ENCODE measurements at places on chromosomes 3 and 15.

- DNase-seq = no peak
Observed at GRCh38 chr3:24937228-24937627, 442.6 kb upstream of the THRB start.

GRCh38 chr3:42527368-42527917 lies 25.0 kb downstream of the VIPR1 start:
- no peak for DNase-seq

DNA sequence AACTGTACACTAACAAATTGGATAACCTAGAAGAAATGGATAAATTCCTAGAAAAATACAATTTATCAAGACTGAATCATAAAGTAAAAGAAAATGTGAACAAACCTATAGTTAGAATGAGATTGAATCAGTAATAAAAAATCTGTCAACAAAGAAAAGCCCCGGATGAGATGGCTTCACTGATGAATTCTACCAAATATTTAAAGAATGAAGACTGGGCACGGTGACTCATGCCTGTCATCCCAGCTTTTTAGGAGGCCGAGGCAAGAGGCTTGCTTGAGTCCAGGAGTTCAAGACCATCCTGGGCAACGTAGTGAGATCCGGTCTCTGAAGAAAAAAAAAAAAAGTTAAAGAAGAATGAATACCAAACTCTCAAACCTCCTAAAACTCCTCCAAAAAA lies 17.7 kb upstream of the AP4E1 start:
- no peak for DNase-seq

DNA sequence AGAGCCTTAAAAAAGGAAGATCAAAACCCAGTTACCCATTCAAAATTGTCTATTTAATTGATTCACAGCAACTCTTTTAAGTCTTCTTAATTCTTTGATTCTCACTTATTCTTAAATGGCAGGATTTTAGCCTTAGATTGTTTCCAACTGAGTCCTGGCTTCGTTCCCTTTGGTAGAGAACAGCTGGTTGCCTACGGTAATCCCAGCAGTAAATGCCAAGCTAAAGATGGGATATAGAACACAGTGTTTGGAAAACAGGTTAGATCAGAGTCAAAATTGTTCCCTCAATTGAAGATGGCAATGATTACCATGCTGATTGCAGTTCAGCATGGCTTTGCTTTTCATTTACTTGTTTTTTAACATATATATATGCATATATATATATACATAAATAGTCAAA lies 300.9 kb downstream of the PYDC2 start:
- DNase-seq = no peak

GRCh38 chr3:81462921-81463320 lies 298.5 kb downstream of the GBE1 start:
- no peak for DNase-seq

DNA sequence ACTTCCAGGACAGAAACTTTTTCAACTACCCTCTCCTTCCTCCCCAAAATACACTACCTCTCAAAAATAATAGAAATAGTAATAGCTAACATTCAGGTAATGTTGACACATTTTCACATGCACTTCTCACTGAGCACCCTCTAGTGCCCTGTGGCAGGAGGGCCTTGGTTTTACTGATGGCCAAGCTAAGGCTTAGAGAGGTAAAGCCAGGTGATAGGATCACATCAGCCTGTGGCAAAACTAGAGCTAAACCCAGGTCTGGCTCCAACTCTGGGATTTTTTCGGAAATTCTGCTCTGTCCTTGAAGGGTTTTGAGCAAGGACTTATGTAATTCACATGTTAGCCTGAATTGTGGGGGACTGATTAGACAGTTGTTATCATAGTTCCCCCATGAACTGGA lies 922 bp upstream of the TAMM41 start:
- DNase-seq = no peak

DNA sequence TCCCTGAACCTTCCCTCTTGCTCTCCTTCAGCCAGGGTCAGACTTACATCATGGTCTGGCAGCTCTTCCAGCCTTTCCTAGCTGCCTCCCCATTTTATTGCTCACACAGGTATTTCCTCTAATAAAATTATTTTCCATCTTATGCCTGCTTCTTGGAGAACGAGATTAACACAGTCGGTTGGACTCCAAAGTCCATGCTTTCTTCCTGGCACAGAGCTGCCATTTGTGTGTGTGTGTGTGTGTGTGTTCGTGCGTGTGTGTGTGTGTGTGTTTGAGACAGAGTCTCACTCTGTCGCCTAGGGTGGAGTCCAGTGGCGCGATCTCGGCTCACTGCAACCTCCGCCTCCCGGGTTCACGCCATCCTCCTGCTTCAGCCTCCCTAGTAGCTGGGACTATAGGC lies 15.5 kb downstream of the FSD2 start:
- DNase-seq = no peak

DNA sequence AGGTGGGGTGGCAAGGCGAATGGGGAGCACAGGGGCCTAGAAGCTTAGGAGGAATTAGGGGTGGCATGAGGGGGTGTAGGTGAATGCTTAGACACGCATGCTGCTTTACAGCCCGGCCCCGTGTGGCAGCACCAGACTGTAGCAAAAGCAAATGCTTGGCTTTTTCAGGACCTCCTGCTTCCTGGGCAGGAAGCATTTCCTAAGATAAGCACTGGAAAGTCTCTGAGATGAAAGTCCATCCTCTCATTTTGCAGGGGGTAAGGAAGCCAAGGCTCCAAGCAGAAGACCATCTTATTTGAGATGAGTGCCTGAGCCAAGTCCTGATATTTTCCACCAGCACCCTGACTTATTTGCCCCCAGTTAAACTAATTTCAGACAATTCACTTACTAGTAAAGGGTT lies 12.9 kb downstream of the SSUH2 start:
- DNase-seq = no peak

DNA sequence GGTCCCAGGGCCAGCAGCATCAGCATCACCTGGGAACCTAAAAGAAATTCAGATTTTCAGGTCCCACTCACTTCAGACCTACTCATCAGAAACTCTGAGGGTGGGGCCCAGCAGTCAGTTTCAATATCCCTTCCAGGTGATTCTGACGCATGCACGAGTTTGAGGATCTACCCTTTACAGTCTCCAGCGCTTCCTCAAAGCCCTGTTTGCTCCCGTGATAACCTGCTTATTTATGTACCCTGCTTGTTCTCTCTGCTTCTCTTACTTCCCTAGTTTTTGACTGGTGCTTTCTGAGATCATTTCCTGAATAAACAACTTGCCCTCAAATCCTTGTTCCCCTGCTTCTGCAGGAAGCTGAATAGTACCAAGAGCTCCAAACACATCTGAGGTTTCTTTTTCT lies 245.3 kb downstream of the ZNF621 start:
- DNase-seq = no peak

DNA sequence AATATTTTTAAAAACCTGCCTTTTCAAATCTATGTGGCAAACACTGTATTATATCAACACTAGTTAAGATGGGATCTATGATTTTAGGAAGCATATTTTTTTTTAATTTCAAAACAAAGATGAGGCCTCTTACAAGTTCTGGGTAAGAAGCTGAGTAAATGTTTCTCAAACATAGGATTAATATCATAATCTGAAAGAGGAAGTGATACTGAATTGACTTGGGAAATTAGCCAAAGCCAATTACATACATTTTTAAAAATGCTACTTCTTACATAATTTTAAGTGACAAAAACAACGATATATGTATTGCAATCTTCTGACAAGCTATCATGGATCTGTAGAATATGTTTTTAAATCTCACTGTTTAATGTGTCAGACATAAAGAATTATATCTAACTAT lies 135.1 kb upstream of the UBP1 start:
- DNase-seq = no peak

DNA sequence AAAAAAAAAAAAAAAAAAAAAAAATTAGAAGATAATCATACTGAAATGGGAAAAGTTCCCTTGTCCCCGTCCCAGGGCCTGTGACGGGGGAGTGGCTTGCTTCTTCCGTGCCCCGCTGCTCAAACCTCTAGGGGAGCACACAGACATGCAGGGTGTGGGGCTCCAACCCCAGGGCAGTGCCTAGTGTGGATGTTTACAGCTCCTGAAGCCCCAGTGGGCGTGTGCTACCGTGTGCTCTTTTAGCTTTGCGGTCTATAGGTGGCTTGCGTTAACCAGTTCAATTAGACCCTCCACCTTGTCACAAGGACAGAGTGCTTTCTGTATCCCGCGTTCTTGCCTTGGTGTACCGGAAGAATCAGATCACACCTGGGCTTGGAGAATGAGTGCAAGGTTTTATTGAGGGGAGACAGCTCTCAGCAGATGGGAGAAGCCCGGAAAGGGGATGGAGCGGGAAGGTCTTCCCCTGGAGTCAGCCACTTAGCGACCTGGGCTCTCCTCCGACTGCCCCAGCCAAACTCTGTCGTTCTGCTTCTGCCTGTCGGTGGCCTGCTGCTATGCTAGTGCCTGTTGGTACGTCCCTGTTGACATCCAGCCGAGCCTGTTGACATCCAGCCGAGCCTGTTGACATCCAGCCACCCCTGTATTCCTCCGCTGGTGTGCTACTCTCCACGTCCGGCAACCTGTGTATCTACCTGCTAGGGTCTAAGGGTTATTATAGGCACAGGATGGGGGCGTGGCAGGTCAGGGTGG lies 569.8 kb downstream of the VGLL3 start:
- DNase-seq = no peak

DNA sequence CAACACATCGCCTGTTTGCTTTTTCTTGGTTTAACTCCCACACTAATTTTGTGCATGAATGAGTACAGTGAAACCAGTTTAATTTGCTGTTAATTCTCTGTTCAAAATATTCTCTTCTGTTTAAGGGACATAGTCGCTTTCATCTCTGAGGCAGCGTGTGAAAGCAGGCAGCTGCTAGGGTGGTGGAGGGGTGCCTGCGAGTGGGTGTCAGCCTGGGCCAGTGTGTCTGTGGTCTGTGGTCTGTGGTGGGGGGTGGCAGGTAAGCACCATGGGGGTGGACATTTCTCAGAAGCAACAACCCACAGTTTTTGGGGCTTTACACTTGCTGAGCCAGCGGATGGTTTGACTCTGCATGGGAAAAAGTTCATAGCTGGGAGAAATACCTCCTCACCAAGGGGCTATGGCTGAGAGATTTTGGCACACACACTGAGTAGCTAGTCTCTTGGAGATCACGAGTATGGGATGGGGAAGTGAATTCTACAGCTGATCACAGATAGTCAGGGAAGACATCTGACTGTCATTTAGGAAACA lies 109.2 kb downstream of the EPHB1 start:
- no peak for DNase-seq

- no peak for DNase-seq
Observed at GRCh38 chr15:100999369-100999768, 80.2 kb downstream of the LRRK1 start.

- no peak for DNase-seq
Observed at GRCh38 chr15:79002581-79002980, 57.7 kb upstream of the CTSH start.

DNA sequence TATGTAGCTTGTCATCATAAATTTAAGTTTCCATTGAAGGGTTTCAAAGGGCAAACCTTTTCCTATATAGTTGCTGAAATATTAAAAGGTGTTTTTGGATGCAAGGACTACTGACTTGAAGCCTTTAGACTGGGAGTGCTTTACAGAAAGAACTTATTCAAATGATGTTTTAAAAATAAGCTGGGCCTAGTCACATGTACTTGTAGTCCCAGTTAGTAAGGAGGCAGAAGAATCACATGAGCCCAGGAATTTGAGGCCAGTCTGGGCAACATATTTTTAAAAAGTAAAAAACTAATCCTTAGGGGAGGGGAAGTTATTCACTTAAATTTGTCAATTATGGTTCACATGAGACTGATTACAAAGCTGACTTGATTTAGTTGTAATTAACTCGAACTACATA lies 65.0 kb downstream of the SMARCC1 start:
- no peak for DNase-seq

GRCh38 chr3:2861120-2861519 lies 249.1 kb downstream of the IL5RA start:
- no peak for DNase-seq

- no peak for DNase-seq
Observed at GRCh38 chr15:62561059-62561519, 396.0 kb upstream of the C2CD4B start.

DNA sequence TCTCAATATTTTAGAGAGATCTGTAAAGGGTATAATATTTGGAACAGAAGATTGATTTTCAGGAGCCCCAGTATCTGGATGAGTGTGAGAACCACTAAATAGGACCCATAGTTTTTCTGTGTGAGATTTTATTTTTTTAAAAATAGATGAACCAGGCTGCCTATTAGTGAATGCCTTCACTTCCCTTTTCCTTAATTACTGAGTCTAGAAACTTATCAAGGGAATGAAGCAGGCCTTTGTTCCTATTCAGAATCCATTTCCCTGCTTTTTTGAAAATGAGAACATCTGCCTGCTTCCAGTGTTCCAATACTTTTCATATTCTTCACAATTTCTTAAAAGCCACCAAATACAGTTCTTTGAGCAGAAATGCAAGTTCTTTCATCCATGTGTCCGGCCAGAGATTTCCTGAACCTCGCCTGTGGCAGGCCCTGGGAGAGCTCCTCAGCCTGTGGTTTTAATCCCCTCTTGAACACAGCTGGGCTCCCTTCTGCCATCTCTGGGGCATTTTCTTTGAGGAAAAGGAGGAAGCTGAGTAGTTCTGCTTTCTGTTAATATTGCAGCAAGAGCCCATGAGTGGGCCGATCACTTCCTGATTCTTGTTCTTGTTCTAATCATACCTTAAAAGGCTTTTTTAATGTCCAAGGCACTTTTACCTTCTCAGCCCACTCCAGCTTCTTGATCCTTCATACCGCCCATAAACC lies 4.7 kb downstream of the EHD4 start:
- no peak for DNase-seq

- no peak for DNase-seq
Observed at GRCh38 chr15:71290881-71291635, 175.8 kb downstream of the THSD4 start.

GRCh38 chr15:73150831-73151230 lies 98.6 kb downstream of the NEO1 start:
- no peak for DNase-seq

GRCh38 chr3:170473358-170473757 lies 54.7 kb downstream of the CLDN11 start:
- no peak for DNase-seq

- no peak for DNase-seq
Observed at GRCh38 chr15:81336568-81336967, 12.6 kb upstream of the STARD5 start.

DNA sequence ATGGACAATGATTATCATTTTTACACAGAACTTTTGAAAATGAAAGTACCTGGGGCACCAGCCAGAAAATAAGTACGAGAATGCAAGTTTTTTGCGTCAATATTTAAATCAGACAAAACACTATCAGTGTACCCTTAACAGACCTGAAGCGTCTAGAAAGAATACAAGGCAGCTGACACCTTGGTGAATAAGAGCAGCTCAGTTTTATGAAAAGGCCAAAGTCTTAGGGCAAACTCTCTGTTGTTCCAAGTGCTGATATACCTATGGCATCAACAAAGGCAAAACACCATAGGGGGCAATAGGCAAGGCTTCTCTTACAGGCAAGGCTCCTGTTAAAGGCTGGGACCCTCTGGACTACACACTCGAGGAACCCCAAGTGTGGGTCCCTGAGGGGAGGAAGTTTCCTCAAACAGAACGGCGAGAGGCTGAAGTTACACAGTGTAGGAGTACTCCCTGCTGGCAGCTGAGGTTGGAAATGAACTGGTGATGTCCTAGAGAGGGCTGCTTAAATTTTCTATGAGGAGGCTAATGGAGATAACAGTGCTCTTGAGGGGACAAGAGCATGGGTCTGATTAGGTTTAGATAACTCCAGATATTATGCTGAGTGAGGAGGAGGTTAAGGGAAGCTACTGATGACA lies 291.0 kb downstream of the TIGIT start:
- no peak for DNase-seq

GRCh38 chr15:100090411-100090810 lies 251.4 kb downstream of the ADAMTS17 start:
- no peak for DNase-seq

GRCh38 chr3:14822670-14823390 lies 4.1 kb downstream of the FGD5 start:
- no peak for DNase-seq

GRCh38 chr3:37946531-37946889 lies 44.1 kb upstream of the VILL start:
- DNase-seq = no peak
